Activated CD8-positive, alpha-beta memory T cell treated with anti-CD3 and anti-CD28 coated beads for 48 hours (primary cell): ENCODE measurements at places on chromosomes 4 and X.

DNA sequence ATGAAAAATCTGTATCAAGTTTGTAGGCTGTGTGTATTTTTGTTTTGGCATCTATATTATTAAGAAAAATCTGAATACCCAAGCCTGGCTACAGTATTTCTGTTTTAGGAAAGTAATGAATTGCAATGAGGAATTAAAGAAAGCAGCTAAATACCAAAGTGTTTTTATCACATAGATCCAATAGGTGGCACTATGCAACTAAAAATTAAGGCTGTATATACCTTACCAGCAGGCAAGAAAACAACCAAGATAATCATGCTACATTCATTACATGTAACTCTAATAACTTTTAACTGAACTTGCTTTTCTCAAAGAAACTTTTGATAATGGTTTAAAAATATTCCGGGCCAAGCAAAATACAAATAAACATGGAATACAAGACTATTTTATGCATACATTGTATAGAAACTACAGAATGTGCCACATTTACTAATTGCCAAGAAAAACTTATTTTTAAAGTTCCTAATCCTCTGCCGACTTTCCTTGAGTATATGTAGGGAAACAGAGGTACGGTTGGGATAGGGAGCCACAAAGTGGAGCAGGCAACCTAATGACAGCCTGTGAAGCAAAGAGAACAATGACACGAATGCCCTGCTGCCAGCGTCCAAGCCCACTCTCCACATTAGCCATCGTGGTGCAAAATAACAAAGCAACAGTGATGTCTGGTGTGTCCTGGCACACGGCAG is 63.7 kb downstream of the SEC24D start:
- DNase-seq = no peak

DNA sequence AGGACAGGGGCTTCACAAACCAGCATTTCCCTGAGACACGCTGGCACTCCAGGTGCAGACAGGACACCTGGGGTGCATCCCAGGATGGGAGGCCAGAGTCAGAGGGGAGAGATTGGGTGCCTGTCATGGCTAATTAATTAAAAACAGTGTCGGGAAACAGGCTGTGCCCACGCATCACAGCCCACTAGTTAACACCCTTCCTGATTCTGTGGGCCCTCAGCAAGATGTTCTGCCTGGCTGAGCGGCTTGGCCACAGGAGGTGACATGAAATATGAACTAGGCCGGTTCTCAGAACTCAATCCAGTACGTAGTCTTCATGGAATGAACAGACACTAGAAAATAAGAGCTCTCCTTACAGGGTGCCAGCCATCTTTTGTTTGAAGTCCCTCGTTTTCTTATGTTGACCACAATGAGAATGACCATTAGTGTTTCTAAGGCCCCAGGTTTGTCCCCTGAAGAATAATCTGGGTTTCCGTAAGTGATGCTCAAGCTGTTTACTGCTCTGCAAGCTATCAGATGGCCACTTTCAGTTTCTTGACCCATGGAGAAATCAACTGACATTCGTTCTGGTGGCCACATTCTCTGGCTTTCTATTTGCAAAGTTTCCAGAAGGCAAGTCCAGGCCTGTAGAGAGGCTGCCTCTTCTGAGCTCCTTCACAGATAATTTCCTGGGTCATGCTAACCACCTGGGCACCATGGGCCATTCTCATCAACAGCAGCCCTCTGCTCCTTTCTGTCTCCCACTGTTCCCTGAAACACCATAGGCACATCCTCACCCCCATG is 72.3 kb downstream of the SLC34A2 start:
- DNase-seq = no peak

DNA sequence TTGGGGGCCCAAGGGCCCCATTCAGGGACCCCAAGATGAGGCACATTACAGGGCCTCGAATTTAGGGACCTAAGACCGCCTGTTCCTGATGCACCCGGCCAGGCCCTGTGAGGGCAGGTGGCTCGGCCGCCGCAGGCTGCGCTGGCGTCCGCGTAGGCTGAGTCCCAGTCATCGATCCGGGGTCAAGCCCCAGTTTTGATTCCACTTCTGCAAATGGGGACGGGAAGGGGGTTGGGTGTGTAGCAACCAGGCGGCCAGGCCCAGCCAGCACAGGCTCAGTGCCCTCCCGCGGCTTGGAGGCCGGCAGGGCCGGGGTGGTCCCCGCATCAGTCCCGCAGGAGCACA is 327 bp downstream of the PNPLA4 start:
- no peak for DNase-seq

DNA sequence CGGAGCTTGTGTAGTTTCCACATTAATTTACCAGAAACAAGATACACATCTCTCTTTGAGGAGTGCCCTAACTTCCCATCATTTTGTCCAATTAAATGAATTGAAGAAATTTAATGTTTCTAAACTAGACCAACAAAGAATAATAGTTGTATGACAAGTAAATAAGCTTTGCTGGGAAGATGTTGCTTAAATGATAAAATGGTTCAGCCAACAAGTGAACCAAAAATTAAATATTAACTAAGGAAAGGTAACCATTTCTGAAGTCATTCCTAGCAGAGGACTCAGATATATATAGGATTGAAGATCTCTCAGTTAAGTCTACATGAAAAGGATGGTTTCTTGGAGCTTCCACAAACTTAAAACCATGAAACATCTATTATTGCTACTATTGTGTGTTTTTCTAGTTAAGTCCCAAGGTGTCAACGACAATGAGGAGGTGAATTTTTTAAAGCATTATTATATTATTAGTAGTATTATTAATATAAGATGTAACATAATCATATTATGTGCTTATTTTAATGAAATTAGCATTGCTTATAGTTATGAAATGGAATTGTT is at the start of gene FGB:
Gene FGB, plus strand, starts transcription at position 315 of the 558 bp plus-strand sequence. Its CDS starts 8 bp downstream, at position 323.
- DNase-seq = no peak

- DNase-seq = no peak
These were observed 163.4 kb downstream of the WDFY3 start for GRCh38 chr4:84803116-84803515.

- no peak for DNase-seq
These were observed 58.3 kb downstream of the PCGF3 start for GRCh38 chr4:763922-764321.

- no peak for DNase-seq
These were observed 23.4 kb downstream of the DHX15 start for GRCh38 chr4:24560868-24561368.

DNA sequence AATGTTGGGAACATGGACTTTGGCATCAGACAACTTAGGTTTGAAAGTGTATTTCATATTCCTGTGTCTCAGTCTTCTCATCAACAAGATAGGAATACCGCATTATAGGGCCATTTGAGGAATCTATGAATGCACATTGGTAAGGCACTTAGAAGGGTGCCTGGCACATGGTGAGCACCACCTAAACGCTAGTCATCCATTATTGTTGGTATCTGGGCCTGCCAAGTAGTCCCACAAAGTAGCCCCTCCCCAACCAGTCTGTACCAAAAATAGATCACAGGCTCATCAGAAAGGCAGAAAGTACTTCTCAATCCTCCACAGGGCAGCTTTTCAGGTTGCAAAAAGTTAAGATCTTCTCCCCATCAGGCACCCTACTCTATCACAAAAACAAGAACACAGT is 162.3 kb upstream of the KLF3 start:
- no peak for DNase-seq

DNA sequence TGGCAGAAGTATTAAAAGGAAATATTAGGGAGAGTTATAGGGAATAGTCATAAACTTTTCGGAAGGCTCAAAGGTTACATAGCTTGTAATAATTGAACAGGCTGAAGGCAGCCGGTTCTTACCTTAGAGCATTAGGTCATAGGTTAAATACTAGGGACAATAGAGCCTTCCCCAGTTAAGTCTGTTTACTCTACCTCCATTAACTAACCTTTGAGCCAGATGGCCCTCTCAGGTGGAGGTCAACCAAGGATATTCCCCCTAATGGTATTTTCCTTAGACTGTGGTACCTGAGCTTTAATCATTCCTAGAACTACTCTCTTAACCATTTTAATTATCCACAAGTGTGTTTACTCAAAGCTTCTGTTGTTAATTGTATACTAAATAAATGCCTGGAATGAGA is 920.9 kb upstream of the PABPC4L start:
- no peak for DNase-seq

DNA sequence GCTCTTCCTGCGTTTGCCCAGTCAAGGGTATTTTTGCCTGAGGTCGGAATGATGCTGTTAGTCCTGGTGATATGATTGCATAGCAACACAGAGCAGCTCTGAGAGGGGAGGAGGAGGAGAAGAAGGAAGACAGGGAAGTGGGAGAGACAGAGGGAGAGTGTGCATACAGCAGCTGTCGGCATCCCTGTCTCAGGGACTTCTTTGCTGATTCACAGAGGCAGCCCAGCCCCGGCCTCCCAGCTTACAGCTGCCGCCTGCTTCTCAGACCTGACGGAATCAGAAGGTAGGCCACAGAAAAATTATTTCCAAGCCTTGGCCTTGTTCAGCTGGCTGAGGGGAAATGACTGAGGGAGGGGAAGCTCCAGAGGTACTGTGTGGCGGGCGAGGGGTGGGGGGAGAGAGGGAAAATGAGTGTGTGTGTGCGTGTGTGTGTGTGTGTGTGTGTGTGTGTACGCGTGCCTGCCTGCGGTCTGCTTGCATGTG is 319 bp downstream of the DRP2 start:
- DNase-seq = no peak

DNA sequence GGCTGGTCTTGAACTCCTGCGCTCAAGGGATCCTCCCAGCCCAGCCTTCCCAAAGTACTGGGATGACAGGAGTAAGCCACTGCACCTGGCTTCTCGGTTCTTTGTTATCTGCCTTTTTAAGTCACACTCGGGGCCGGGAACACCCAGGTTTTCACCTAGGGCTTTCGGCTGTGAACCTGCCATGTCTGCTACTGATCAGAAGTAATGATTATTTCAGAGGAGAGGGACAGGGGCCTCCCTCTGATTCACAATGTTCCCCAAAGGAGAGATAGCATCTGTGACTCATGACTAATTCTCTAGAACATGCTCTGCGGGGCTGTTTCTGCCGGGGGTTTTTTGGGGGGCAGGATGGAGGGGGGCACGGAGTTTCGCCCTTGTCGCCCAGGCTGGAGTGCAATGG is 26.9 kb downstream of the CRLF2 start:
- DNase-seq = no peak

- DNase-seq = no peak
These were observed 44.1 kb upstream of the SH3RF1 start for GRCh38 chr4:169314906-169315305.

DNA sequence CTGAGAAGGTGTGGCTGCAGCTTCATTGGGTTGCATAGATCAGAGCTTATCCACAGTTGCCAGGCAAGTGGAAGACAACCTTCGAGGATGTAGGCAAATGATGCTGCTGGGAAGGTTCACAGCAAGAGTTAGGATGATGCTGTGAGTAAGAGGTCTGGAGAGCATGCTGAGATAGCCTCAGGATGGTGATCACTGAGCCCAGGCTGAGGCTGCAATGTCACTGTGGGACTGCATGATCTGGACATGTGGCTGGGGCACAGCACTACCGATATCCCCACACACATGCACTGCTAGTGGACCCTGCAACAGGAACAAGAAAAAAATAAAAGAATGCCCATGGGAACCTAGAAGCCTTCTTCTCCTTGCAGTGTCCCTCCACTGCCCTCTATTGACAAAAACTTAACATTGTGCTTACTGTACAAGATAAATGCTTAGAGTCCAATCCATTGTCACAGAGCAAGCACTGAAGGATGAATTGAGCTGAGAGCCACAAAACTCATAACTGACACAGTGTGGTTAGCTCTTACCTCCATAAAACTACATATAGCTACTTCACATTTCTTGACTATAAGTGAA is 105.6 kb downstream of the CNKSR2 start:
- no peak for DNase-seq

DNA sequence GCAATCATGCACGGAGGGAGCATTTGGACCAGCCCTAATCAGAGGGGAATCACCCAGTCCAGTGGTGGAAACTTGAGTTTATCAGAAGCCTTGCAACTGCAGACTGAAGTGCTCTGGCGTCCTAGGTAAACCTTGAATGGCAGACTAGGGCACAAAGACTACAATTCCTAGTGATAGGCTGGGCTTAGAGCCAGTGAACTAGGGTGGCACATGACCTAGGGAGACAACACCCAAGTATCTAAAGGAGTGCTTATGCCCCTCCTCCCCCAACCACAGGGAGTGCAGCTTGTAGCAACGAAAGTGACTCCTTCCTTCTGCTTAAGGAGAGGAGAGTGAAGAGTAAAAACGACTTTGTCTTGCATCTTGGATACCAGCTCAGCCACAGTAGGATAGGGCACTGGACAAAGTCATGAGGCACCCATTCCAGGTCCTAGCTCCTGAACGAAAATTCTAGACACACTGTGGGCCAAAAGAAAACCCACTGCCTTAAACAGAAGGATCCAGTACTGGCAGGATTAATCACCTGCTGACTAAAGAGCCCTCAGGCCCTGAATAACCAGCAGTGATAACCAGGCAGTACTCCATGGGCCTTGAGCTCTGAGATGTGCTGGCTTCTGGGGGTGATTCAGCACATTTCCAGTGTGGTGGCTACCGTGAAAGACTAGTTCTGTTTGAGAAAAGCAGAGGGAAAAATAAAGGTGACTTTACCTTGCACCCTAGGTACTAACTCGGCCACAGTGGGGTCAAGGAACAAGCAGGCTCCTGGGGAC is 58.7 kb upstream of the STARD8 start:
- DNase-seq = no peak

DNA sequence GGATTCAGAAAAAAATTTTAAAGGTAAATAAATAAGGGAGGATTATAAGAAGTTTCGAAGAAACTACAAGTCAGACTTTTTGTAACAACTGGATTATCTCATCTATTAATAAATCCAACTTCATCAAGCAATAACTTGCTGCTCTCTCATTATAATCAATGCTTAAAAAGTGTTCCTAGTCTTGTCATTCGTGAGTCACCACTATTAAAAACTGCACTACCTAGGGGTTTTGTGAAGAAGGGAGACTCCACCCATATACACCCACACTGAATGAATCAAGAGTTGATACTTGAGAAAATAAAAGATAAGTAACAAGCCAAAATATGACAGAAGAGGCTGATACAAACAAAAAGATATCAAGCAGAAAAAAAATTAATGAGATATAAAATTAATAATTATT is 360.5 kb downstream of the ZNF674 start:
- DNase-seq = no peak

GRCh38 chrX:121546317-121546716 is 498.9 kb downstream of the GLUD2 start:
- no peak for DNase-seq

DNA sequence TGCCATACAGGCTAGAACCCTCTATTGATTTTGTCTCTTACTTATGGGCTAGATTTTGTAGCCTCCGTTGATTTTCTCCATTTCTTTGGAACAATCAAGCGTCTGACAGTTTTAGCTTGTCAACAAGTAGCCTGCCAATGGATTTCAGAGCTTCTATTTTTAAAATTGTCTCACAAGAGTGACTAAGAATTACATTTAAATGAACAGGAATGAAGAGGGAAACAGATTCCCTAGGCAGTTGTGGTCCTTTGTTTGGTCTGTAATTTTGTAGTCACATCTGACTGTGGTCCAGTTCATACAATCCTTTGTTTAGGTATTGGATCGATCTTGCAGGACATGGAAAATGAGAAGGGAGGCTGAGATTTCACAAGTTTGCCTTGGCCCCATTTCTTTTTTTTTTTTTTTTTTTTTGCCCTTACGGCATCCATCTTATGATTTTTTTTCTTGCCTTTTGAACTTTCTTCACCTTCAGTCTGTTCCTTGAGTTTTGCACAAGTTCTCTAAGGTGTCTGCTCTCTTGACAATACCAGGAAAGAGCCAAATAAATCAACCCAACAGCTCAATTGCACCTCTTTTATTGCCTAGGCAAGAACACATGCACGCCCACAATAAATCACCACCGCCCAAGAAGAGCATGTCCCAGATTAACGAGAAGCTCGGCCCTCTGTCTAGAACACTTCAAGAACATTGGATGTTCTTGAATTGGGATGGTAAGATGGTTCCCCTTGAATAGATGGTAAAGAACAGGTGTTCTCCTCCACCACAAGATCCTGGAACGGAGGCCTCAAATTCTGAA is 86.5 kb upstream of the EGFL6 start:
- no peak for DNase-seq
